ENCODE measurements at places on chromosomes 4 and X.

- DNase-seq: no peak
Observed at GRCh38 chr4:124958847-124959246, 246.3 kb upstream of the ANKRD50 start.

DNA sequence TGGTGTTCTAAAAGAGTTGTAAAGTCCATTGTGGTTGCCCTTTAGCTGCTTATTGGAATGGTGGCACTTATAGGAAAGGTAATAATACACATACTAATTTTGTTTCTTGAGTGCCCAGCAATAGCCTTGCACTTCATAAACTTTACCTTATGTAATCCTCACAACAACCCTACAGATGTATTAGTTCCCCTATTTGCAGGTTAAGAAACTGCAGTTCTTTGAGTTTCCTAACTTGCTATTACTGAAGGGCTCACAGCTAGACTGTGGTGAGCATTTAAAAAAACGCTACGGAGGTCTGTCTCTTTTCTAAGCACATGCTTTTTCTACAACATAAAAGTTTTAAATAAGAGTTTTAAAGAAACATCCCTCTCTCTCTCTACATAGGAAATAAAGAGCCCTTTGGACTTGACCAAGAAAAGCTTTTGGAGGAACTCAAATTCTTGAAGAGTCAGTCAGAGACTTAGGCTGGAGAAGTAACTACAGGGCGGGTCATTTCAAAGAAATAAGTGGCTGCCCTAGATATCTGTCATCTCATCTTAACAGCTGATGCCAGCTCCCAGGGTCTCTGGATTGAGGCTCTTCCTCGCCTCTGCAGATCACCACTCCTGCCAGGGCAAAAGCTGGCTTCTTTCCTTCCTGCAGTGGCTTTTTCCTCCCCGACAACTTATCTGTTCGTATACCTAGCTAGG is 42.0 kb upstream of the FBXW7 start:
- DNase-seq: no peak

- DNase-seq: peak; percentile 37
Observed at GRCh38 chr4:7929118-7929951, 10.3 kb downstream of the AFAP1 start.

- DNase-seq: no peak
Observed at GRCh38 chrX:41670112-41670511, 18.7 kb upstream of the GPR34 start.

DNA sequence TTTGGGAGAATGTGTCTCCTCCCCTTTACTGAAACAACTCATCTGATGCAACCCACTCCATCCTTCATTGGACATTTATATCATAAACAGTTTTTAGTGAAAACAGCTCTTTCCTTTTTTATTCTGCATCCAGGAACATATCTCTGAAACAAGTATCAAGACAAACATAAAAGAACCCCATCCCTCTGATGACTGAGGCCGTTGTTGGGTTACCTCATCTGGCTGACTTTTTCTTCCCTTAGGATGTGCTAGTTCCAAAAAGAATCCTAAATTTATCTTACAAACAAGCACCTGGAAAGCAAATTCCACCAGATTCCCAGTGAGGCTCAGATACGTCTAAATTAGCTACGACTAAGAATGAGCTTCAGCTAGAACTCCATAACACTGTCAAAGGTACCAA is 483.7 kb upstream of the INTU start:
- no peak for DNase-seq

DNA sequence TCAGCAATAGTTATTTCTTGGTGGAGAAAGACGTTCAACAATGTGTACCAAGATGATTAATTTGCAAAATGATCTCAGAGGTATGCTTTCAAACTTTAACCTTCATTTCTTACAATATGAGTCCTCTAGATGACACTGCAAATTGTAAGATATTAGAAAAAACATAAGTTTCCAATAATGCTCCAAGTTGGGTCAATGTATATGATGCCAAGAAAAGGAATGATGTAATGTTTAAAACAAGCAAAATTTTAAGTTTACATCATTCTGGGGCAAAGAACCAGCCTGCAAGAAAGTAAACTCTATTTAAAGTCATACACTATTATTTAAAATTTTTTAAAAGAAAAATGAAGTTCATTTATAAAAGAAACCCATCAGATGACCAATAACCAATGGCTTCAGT is 56.1 kb downstream of the PRSS12 start:
- DNase-seq: no peak

DNA sequence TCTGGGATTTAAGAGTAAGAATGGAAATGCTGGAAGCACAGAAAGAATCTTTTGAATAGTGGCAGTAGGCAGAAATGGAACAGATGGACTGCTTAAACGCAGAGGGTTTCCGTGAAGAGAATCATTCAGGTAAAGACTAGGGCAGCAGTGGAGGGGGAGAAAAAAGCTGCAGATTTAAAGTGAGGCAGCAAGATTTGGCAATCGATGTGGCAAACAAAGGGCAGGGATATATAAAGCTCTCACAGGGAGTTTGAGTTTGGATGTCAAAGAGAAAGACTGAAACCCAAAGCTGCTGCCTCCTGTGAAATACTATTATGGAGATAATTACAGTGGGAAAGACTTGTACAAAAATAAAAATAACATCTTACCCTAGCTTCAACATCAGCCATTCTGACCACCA is 384.0 kb downstream of the CENPC start:
- DNase-seq: no peak

- DNase-seq: no peak
Observed at GRCh38 chr4:120105472-120105871, 38.8 kb upstream of the MAD2L1 start.

GRCh38 chrX:39398215-39398962 is 597.1 kb downstream of the MID1IP1 start:
- DNase-seq: peak; percentile 19

DNA sequence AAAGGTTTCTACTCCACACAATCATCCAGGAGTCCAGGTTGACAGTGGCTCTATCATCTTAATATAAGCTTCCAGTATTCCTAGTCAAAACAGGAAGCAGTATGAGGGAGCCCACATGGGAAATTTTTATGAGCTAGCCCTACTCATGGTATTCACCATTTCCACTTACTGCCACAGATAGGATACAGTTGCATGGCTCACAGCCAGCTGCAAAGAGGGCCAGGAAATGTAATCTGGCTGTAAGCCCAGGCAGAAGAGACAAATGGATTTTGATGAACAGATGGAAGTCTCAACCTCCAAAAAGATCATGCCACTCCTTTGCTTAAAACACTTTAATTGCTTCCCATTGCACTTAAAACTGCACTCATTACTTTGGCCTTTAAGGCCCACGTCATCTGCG is 150.6 kb downstream of the ADAMTS3 start:
- peak; percentile 11 for DNase-seq

DNA sequence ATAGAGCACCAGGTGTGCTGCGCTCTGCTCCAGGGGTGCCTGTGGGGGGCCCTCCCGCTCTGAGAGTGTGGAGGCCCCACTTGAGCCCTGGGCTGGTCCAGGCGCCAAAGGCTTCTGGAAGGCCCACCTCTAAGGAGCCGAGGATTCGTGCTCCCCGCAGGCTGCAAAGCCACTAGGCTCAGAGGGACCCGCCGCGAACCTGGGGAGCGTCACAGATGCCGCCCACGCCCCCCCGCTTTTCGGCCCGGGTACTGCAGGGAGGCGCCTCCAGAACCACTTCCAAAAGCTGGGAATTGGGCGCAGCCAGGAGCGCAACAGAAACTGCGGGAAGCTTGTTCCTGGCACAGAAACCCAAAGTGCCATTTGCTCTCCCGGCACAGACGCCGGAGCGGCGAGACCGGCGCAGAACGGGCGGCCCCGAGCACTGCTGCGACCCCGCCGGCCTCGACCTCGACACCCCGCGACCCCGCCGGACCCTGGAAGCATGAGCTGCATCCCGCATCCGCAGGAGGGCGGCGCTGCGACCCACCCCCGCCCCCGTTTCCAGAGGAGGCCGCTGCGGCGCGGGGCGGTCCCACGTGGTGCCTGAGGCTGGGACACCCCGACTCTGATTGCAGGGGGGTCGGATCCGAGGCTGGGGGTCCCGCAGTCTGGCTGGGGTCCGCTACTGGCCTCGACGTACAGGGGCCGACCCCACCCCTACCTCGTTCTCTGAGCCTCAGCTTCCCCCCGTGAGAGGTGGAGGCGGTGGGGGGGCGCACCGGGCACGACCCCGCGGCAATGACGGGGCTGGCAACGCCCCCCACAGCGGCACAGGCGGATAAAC is 30.8 kb downstream of the CPLX1 start:
- no peak for DNase-seq

- DNase-seq: peak; percentile 53
Observed at GRCh38 chr4:90951037-90951436, 823.8 kb downstream of the CCSER1 start.

DNA sequence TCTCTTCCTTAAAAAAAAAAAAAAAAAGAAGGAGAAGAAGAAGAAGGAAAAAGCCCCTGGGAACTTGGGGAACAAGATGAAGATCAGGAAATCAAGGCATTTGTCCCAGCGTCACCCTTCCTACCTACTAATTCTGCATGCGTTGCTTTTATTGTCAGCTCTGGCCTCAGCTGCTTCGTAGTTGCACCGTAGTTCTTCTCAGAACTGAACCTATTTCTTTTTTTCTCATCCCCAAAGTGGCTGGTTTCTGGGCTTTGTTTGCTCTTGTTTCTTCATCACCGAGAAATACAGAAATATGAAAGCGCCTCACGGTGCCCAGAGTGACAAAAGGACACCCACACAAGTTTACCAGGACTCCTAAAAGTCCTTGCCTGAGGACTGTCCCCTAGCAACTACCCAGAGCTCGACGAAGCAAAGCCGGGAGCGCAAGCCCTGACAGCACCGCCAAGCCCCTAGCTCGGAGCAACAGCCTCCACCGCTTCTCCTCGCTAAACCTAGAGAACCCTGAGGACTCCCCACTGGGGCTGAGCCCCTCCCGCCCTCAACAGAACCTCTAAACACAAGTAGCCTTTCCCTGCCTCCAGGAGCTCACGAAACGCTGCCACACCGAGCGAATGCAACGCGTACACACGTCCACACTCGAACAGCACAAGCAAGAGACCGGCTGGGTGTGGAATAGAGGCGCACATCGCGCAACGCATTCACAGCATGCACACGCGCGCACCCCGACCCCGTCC is 710 bp downstream of the PRKG2 start:
- DNase-seq: no peak

- no peak for DNase-seq
Observed at GRCh38 chr4:7192252-7193029, at the start of gene SORCS2. SORCS2 (plus strand) TSS chr4:7192538.

DNA sequence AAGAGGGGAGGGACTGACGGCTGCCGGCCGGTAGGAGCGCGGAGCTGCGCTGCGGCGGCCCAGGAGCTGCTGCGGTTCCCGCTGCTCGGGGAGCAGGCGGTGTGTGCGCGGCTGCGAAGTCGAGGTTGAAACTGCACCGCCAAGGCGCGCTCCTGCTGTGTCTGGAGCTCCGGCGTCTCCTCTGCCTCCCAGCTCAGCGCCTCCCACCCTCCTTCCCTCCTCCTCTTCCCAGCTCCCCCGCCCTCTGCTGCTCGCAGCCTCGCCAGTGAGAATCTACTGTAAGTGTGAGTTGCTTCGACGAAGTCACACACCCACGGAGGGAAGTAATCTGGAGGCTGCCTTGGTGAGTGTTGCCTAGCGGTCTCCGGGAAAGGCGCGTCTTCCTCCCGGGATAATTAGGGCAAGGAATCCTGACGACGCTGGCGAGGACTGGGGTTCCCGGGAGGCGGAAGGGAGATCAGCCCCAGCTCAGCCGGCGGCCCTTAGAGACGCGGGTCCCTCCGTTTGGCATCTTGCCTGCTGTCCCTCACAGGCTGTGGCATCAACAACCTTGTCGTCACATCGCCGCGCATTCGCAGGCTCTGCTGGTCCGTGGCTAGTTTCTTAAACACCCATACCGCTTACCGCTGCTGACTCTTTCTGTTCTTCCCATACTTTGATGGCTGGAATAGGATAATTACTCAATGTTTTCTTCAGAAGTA is at the start of gene EPHA5:
Gene EPHA5, minus strand, starts transcription at position 159 of the 701 bp plus-strand sequence. CDS start 747 bp downstream, outside the sequence.
- peak; percentile 61 for DNase-seq

DNA sequence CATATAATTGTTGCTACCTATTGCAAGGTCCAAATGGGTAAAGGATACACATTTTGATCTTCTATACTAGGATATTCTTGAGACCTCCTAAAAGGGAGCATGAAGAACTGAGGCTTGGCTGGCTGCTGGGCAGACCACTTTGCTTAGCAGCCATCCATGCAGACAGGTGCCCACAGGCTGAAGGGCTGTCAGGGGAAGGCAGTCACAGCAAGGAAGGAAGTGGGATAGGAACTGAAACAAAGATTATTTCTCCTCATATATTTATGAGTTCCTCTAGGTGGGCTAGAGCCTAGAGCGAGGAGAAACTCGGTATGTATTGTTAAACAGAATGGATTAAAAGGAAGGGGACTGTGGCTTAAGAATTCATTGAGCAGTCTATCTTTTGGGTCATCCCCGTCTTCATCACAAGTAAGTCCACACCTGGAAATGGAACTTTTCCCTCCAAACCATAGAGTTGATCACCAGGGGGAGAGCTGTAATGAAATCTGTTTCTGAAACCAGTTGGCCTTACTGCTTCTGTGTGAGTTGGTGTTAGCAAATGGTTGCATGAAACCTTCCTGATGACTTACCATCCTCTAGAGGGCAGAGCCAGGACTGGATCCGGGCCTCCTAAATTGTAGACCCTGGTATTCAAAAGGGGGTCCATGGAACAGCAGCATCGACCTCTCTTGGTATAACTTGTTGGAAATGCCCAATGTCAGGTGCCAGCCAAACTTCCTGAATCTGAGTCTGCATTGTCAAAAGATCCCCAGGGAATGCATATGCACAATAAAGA is 42.3 kb downstream of the AFF2 start:
- no peak for DNase-seq

DNA sequence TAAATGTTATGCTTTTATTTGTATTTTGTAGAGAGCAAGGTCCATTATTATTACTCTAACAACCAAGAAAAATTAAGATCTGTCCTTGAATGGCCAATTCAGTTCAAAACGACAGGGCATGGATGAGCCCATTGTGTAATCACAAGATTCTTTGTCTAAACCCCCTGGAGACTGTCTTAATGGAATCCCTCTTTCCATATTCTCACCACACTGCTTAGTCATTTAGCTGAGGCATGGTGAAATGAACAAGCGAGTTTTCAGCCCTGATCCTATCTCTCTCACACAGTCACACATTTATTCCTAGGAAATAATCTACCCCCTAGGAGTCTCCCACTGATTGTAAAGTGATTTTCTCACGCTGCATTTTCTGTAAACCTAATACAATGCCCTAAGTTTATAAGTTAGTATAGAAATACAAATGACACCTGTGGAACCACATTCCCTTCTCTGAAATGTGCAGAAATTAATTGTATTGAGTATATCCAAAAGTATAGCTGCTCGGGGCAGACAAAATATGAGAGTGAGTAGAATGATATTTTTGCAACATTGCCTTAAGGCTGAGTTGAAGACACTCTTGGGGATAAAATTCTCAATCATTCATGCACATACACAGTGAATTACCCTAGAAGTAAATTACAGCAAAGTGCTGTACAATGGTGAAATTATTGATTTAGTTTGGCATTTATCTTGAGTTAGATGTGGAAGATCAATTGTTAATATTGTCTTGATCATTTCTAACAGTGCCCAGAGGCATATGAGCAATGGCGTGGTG is 119.7 kb upstream of the PCDH7 start:
- DNase-seq: no peak

- DNase-seq: no peak
Observed at GRCh38 chr4:808860-809570, 16.9 kb downstream of the CPLX1 start.

Data from NCI-H510A (cell line).